ENCODE measurements at places on chromosomes 1 and 21.

GRCh38 chr1:21240706-21241105 is 49.6 kb downstream of the ECE1 start:
- DNase-seq: no peak

DNA sequence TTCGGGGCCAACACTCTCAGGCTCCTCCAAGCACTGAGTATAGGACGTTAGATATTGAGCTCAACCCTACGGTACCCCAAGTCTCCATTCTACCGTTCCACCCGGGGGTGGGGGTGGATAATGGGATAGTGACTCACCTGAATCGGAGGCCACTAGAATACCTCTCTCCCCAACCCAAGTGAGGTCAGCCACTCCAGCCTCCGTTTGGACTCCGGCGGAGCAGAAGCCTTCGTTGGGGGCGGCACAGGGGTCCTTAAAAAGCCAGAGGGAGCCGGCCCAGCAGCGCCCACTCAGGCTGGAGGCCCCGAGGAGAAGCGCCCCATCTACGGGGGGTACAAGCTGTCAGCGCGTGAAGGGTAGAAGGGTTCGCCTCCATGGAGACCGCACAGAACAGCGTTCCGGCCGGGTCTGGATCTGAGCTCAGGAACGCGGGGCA is 556 bp downstream of the WDR77 start:
- DNase-seq: no peak

DNA sequence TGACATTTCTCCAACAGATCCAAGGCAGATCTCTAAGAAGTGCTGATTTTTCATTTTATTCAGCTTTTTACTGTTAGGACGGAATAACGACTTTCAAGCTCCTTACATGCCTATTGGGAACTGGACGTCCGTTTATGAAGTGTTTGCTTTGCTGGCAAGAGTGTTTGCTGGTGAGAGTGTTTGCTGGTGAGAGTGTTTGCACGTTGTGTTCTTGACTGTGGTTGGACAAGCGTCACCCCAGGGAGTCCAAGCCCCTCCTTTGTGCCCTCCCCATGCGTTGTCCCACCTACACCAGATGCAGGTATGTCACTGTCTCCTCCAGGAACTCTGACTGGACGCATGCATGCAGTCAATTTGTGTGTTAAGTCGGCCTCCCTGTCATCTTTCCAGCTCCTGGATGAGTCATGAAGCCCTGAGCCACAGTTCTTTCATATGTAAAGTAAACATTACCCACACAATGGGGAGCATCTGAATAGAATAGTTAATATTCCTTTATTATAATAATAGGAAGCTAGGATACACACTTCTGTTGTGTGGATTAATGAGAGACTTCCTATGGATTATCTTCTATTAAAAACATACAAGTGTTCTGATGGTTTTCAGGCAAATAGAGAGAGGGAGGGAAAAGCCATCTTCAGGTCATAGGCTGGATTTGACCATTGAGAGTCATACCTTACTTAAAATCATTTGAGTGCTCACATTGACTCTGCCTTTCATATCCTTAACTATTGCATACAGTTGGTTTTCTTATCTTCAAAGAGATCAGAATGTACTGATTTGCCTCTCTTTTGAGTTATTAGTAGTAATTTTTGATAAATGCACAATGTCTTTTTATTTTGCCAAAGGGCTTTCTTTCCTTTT is 119.2 kb downstream of the GALNT2 start:
- DNase-seq: no peak

DNA sequence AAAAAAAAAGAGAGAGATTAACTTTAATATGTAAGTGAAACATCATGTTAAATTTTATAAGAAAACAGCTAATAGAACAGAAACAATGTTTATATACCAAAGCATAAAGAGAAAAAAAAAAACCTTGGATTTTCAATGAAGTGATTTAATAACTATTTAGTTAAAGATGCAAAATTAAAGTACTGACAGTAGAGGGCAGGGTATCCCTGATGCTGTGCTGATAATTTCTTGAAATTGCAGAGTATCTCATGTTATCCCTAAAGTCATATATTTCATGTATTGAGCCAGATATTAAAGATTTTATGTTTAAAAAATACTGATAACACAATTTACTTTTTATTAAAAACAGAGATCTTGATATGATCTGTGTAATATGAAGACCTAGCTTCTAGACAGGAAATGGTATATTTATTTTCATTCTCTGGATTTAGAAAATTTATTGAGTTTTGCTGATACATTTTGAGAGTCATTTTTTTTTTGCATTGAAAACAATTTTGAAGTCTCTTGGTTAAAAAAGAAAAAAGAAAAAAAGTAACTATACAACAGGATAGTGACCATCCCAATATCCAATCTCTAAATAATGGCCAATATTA is 273.2 kb downstream of the USP25 start:
- no peak for DNase-seq

- DNase-seq: no peak
Observed at GRCh38 chr1:109944541-109944940, 33.9 kb downstream of the CSF1 start.

DNA sequence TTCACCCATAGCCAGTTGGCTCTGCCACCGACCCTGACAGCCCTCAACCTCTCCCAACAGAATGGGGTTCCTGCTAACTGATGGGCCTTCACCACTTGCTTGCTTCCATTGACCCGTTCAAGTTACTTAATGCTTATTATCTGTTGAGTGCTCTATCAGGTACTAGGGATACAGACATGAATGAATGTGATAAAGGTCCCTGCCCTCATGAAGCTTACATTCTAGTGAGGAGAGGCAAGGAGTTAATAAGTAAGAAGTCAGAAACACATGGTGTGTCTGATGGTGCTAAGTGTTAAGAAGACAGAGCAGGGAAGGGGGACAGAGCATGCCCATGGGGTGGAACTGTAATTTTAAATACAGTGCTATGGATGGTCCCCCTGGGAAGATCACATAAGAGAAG is 107.5 kb upstream of the JUN start:
- no peak for DNase-seq

- no peak for DNase-seq
Observed at GRCh38 chr1:11519629-11520031, 40.7 kb downstream of the DISP3 start.

DNA sequence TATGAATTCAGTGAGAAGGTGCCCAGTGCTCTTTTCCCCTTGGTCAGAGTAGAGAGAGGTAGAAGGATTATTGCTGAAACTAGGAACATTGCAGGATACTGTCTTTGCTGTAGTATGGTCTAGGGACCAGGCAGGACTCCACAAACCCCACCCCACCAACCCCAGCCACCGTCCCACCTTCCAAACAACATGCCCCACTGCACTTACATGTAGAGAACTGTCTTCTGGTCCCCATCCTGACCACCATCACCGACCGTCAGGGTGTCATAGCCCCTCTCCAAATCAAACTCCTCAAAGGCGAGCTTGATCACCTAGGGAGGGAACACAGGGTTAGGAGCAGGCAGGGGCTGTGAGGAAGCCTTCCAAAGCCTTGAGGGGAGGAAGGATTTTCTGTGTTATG is 71.7 kb upstream of the HMGB4 start:
- no peak for DNase-seq

- no peak for DNase-seq
Observed at GRCh38 chr1:217590598-217590997, 40.3 kb downstream of the GPATCH2 start.

GRCh38 chr1:214331180-214331579 is 50.2 kb downstream of the SMYD2 start:
- no peak for DNase-seq

- DNase-seq: no peak
Observed at GRCh38 chr1:223504741-223505140, 111.5 kb downstream of the CCDC185 start.

DNA sequence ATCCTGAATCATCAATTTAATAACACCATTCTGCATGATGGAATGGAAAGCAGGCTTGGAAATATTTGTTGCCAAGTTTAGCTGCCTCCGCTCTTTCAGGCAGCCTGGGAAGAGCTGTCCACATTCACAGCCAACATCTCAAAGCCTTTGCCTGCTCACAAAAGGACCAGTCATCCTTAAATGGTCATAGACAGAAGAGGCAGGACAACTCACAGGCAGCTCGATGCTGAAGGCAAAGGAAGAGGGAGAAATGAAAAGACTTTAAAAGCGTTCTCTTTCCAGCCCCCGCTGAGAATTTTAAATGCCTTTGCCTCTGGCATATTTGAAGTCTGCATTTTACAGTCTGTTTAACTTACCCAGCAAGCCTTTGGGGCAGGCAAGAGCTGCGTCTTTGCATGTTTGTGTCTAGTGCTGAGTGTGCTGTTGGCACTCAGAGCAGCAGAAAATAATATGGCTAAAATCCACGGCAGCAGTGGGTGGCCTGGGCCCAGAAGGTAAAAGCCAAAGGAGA is 68.9 kb downstream of the NMNAT2 start:
- DNase-seq: no peak
